ENCODE measurements at places on chromosomes 4 and X.

DNA sequence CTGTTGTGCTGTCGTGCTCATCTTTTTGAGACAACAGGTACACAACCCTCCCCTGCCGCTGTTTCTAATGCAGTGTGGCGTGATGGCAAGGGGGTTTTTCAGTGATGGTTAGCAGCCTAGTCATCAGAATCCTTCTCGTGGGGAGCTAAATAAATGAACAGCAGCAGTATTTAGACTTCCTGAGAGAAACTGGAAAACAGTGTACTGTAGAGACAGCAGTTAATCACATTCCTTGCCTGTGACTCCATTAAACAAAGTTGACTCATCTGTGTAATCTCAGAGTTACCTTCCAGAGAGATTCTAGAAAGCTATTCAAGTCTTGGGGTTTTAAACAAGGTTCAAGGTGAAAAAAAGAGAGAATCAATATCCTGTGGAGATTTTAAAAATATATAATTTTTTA is 1753.2 kb upstream of the PCDH7 start:
- DNase-seq, result peak; percentile 59

- no peak for DNase-seq
Observed at GRCh38 chr4:145440292-145441007, 41.2 kb upstream of the SMAD1 start.

DNA sequence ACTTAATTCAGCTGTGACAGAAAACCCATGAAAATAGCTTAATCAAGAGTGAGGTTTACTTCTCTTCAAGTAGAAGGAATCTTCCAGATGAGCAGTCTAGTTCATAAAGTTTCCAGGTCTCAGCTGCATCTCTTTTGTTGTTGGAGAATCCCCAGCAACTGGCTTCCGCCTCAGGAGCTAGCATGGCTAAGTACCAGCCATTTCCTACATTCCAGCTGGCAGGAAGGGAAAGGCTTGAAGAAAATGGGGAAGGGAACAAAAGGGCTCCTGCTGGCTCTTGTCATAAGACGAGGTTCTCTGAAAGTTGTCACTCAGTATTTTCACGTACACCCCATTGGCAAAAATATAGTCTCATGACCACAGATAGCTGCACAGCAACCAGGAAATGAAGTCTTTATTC is 27.3 kb upstream of the TRIM2 start:
- DNase-seq, result no peak

DNA sequence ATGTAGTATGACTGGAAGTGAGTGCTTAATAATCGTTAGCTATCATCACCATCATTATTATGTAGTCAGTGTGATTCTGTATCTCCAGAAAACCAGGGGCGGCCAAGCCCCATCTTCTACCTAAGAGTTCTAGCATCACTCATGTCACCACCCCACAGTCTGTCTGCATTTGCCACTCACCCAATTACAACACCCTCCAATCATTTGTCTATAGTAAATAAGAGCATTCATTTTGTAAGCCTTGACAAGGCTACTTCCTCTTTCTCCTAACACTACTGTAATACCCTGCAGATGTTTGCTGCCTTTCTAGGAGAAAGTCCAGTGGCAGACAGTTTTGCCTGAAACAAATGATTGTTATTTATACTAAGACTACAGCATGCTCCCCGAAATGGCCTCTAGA is 15.8 kb upstream of the IL21 start:
- no peak for DNase-seq
